Stimulated activated CD4-positive, alpha-beta T cell treated with anti-CD3 and anti-CD28 coated beads, Interleukin-12 subunit alpha, Interleukin-12 subunit beta, amount 100 ng/mL, for 4 hours (primary cell): ENCODE measurements at places on chromosomes 6 and 20.

GRCh38 chr6:109531446-109531845 is 48.4 kb upstream of the ZBTB24 start:
- no peak for DNase-seq

DNA sequence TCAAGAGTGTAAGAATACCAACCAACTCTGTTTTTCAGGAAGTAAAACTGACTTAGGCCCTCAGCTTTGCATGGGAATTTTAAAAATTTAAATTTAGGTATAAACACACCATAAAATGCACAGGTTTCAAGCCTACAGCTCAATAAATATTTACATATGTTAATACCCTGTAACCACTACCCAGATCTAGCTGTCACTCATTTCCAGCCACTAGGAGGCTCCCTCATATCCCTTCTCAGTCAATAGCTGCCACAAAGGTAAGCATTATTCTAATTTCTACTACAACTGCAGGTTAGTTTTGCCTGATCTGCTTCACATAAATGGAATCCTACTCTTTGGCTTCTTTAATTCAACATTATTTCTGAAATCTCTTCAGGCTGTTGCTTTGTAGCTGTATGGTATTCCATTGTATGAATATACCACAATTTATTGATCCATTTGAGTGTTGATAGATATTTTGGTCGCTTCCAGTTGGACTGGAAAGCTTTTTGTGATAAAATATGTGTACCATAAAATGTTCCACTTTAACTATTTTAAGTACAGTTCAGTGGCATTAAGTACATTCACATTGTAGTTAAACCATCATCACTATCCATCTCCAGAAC is 32.5 kb upstream of the MEI4 start:
- DNase-seq: no peak

DNA sequence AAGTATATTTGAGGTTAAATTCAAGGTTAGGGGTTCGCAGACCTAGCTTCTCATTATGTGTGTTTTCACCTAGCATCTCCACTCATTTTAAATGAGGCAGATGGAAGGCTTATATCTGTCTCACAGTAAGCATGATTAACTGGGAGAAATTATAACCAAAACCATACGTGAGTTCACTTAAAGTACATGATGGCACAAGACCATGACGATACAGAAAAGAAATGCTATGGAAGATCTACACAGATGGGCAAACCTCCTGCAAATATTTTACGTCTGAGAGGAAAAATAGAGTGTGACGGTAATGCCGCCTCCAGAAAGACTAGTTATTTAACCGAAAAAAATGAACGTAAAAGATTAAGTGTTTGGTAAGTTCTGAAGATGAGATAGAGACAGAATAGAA is 337.8 kb downstream of the FARS2 start:
- DNase-seq: no peak

GRCh38 chr6:146545581-146545980 is 1.9 kb downstream of the RAB32 start:
- no peak for DNase-seq

- no peak for DNase-seq
Measured at GRCh38 chr6:163739408-163739725, 324.8 kb downstream of the QKI start.

- DNase-seq: no peak
Measured at GRCh38 chr6:53932516-53932915, 137.7 kb downstream of the LRRC1 start.

DNA sequence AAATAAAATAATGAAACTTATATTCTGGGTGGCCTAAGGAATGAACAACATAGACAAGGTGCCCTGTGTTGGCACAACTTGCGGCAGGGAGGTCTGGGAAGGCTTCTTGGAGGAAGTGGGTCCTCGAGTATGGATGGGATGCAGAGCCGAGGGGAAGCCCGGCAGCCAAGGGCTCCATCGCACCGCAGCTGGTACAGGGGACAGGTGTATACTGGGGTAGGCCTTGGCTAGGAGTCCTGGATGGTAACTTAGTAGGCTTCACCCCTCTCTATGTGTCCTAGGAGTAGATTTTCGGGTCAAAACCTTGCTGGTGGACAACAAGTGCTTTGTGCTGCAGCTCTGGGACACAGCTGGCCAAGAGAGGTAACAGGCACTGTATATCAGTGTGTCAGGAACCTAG is 28.0 kb downstream of the RAB44 start:
- DNase-seq: no peak
